ENCODE measurements at places on chromosomes 6 and 20.

GRCh38 chr6:82741325-82741995 is 324.2 kb downstream of the UBE3D start:
- DNase-seq = no peak

DNA sequence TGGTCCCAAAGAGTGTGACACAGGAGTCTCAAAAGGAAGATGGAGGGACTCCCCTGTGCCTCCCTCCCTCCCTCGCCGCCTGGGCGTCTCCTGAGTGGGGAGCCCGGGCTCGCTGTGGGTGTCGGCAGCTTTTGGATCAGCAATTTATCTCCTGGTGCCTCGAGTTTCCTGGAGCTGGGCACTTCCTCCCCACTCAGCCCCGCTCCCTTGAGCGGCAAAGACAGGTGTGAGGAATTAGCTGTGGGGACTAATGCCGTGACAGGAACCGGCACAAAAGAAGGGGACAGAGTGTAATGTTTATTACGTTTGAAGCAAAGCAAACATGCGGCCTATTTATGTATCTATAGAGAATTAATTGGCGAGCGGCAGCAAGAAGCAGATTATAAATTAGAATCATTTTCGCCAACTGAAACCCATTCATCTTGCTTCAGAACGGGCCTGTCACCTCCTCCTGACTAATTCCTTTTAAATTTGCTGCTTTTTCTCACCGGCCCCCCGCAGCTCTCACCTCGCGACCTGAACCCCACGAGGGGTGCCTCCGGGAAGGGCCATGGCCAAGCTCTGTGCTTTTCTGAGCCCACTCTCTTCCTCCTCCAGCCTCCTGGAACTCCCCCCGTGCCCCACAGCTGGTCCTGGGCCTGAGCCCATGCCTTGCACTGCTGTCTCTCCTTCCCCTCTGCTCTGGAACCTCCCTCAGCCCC is 8.8 kb upstream of the CDH22 start:
- DNase-seq = no peak

DNA sequence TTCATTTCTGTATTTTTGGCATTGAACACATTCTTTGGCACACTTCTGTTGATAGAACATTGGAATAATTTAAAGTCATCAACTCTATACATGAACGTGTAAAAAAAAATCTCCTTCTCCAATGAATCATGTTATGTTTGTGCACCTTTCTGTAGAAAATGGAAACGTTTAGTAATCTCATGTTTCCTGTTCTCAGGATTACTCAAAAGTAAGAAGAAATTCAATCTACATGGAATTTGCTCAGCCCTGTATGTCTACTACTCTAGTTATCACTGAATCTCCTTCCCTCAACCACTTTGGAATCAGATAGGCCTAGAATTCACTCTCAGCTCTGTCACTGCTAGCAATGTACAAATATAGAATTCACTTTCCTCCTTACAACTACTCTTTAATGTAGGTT is 103.6 kb downstream of the COL21A1 start:
- DNase-seq = no peak

- DNase-seq = no peak
Measured at GRCh38 chr20:57398901-57399535, 7.8 kb downstream of the RBM38 start.

GRCh38 chr6:162019349-162019748 is 708.2 kb downstream of the PRKN start:
- no peak for DNase-seq

- DNase-seq = no peak
Measured at GRCh38 chr6:149384464-149384863, 15.6 kb upstream of the SUMO4 start.

- DNase-seq = no peak
Measured at GRCh38 chr6:150198532-150198931, 55.7 kb downstream of the PPP1R14C start.

- no peak for DNase-seq
Measured at GRCh38 chr6:33217681-33218080, 9.4 kb downstream of the RING1 start.

- no peak for DNase-seq
Measured at GRCh38 chr6:162625846-162626540, 101.6 kb downstream of the PRKN start.

- DNase-seq = no peak
Measured at GRCh38 chr6:32183483-32184083, 470 bp downstream of the AGER start.

DNA sequence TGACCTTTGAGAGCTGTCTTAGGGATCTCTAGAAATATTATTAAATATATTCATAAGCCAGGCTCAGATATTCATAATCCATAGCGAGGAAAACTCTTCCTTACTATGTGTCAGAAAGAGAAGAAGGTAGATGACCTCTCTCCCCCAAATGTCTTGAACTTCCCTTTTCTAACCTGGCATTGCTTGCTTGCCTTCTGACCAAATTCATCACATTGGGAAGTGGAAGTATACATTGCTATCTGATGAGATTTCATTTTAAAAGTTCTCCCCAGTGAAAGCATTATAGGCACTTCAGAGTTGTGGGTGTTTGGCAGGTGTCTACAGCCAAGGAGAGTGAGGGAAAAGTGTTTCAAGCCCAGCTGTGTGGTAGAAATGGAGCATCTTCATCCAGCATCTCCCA is 197.3 kb downstream of the ZFAND3 start:
- DNase-seq = no peak

GRCh38 chr6:109164331-109164730 is 69.0 kb downstream of the CEP57L1 start:
- DNase-seq = no peak

DNA sequence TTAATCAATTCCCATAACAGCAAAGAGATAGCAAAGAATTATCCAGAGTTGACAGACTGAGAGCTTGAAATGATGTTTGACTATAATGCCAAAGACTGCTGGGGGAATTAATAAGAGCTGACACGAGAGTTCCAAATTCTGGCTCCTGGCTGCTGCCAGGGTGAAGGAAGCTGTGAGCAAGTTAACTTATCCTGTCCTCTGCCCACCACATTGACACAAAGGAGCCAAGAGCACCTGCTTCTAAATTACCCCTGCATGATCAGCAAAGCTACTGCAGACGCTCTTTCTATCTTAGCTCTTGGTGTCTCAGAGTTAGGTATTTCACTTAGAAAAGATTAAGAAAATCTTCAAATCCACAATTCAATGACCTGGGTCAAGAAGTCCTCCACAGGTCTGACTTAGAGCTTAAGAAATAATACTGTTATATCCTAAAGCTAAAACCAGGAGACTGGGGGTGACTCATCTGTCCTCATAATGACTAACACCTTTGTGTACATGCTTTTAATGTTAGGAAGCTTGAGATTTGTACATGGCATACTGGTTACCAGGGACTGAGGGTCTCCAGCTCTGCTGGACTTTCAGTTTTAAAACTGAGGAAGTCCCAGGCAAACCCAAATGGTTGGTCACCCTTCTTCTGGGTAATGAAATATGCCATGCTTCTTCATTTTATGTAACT is 13.2 kb upstream of the FRK start:
- DNase-seq = no peak

GRCh38 chr6:76416821-76417605 is 344.6 kb upstream of the IMPG1 start:
- DNase-seq = no peak

DNA sequence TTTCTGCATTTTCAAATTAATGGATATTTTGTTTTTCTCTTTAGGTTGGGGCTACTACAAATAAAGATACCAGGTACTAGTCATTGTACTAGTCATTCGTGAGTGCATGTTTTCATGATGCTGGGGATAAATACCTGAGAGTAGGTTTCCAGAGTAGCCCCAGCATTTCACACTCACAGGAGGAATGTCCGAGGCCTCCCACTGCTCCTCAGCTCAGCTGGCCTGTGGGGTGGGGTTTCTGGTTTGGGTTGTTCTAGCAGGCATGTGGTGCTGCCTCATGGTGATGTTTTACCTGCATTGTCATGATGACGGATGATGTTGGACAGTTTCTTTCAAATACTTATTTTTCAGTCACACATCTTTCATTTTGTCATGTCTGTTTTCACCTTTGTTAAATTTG is 144.5 kb downstream of the SMOC2 start:
- no peak for DNase-seq

DNA sequence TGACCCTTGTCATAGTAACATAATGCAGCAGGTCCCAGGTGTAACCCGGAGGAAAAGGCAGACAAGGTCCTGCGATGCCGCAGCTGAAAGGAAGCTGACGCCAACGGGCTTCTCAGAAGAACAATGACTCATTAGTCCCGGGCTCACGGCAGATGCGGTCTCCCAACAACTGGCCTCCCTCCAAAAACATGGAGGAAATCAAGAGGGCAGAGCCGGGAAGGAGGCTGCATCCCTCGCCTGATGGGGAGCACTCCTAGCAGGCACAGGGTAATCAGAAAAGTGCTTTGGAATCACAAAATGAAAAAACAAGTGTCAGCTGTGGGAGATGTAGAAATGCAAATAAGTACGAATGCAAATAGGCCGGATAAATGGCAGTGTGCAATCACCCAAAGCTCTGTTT is 165.2 kb upstream of the AGPAT4 start:
- no peak for DNase-seq

- no peak for DNase-seq
Measured at GRCh38 chr6:75842191-75842590, 93.2 kb downstream of the MYO6 start.

- DNase-seq = no peak
Measured at GRCh38 chr20:37833221-37833896, 69.6 kb upstream of the VSTM2L start.

GRCh38 chr6:32118782-32119628 is 9.0 kb downstream of the ATF6B start:
- DNase-seq = peak; percentile 22

GRCh38 chr6:154550779-154551178 is 40.3 kb upstream of the CNKSR3 start:
- DNase-seq = no peak

GRCh38 chr6:147135211-147135681 is 69.0 kb upstream of the STXBP5 start:
- no peak for DNase-seq

DNA sequence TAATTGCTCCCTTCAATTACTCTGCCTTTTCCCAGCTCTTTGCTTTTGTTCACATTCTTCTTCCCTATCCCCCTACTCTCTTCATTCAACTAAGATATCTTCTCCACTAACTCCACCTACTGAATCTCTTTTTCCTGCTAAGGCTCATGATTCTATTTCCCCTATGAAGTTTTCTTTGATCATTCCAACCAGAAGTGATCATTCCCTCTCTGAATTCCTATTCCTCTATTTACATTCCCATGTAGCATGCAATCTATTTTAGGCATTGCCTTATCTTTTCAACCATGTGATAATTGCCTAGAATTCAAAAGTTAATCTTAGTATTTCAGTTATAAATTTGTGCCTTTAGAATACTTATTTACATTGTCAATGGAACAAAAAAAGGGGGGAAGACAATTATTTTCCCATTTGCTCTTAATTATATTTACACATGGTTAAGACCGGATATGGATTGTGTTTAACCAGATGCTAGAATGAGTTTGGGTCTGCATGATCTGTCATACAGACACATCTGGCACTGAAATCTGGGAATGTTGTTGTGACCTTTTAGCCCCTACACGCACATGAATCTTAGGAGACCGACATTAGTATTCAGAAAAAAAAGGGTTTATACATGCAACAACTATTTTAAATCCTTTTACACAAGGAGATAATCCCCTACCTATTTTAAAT is 20.8 kb downstream of the MOXD1 start:
- no peak for DNase-seq

GRCh38 chr20:1866834-1867233 is 28.4 kb upstream of the SIRPA start:
- no peak for DNase-seq

GRCh38 chr6:31053873-31054272 is 43.6 kb downstream of the MUC22 start:
- DNase-seq = no peak

DNA sequence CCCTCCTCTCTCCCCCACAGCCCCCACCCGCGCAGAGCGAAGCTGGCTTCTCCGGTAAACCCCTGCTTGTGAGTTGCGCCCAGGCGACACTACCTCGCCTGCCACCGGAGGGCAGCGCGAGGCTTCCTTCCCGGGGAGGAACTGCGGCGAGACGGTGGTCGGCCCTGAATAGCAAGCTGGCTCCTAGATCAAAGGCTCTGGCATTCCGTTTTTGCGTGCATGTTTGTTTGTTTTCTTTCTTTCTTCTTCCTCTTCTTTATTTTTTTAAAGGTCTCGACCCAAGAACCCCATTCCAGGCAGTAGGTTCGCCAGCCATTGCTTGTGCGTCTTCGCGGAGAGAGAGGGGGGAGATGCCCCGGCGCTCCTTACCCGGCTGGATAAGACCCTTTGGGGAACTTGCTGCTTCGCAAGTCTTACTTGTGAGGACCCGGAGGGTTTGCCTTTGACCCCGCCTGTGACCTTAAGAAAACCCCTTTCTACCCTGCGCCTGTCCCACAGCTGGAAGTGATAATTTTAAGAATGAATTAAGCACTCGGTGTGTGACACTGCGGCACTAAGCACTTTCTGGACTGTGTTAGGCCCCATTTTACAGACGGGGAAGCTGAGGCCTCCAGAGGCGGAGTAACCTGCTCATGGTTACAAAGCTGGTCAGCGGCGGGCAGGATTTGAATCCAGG is 92.7 kb upstream of the SIRPA start:
- DNase-seq = no peak

DNA sequence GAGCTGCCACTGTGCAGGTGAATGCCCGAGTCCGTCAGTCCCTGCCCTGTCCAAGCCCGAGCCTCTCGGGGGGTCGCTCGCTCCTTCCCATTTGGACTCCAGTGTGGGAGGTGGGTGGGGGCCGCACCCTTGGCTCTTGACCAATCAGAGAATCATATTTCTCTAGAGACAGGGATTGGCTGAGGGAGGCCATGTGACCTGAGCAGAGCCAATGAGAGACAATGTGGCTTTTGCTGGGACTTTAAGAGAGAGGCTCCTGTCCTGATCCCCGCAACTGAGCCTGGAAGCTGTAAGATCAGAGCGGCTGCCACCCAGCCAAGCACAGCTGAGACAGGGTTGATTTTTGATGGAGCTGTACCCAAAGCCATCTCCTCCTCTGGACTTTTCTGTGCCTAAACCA is 199.3 kb downstream of the TFAP2C start:
- DNase-seq = no peak

DNA sequence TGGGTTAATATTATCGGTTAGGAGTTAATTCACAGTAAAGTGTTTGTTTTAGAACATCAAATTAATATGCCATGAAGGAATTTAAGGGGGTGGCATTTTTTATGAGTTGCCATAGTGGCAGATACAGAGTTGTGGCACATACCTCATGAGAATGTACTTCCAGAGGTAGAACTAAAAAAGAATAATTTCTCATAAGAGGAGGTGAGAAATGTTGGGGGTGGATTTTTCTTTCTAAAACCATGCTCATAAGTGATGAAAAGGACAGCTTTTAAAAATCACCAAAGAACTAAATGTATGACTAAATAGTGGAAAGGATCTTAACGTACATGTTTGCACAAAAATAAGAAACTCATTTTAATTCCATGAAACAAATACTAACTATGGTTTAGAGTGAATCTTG is 58.7 kb downstream of the SHLD1 start:
- DNase-seq = no peak

DNA sequence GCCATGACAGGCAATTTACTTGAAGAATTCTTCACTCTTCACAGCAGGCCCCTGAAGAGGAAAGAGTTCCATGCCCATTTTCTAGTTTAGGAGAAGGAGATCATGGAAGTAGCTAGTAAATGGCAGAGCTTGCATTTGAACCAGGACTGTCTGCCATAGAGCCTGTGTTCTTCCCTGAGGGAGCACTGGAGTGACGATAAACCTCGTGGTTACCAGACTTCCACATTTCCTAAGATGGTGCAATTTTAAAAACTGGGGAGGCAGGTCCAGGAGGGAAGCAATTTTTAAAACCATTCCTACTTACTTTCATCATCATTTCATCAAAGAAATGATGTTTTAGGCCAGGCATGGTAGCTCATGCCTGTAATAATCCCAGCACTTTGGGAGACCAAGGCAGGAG is 36.8 kb downstream of the STK35 start:
- DNase-seq = no peak

- DNase-seq = no peak
Measured at GRCh38 chr6:11475016-11475415, 62.5 kb upstream of the TMEM170B start.

Measured in stimulated activated CD8-positive, alpha-beta memory T cell treated with anti-CD3 and anti-CD28 coated beads, Interleukin-7, amount 100 ng/mL, for 1 hour (primary cell).